ENCODE measurements at places on chromosomes 5 and 9.

- DNase-seq = no peak
Measured at GRCh38 chr5:117652036-117652957, 1077.7 kb upstream of the SEMA6A start.

DNA sequence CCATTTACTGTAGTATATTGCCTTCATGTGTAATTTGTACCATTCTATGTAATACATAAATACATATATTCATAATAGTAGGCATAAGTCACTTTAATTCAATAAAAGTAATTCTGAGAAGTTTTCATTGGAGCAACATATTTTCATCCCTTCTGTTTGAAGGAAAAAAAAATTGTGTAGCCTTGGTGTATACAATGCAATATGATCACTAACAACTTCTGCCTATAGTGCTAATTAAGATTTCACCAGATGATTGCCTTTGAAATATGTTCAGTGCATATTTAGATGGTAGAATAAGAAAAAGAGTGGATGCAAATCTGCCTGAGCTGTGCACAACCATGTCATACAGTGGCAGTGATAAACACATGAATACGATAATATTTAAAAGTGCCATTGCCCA is 996.8 kb downstream of the EFNA5 start:
- no peak for DNase-seq

DNA sequence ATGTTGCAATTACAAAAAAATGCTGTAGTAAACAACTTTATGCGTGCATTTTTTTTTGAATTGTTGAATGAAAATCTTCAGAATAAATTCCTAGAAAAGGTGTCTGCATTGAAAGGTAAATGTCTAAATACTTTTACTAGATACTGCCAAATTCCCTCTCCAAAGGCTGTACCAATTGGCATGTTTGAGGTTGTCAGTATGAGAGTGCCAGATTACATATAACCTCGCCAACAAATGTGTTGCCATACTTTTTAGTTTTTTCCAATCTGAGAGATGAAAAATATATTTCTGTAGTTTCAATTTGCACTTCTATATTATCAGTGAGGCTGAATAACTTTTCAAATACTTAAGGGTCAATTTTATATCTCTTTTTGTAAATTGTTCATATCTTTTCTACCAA is 261.5 kb upstream of the TARS1 start:
- DNase-seq = no peak

DNA sequence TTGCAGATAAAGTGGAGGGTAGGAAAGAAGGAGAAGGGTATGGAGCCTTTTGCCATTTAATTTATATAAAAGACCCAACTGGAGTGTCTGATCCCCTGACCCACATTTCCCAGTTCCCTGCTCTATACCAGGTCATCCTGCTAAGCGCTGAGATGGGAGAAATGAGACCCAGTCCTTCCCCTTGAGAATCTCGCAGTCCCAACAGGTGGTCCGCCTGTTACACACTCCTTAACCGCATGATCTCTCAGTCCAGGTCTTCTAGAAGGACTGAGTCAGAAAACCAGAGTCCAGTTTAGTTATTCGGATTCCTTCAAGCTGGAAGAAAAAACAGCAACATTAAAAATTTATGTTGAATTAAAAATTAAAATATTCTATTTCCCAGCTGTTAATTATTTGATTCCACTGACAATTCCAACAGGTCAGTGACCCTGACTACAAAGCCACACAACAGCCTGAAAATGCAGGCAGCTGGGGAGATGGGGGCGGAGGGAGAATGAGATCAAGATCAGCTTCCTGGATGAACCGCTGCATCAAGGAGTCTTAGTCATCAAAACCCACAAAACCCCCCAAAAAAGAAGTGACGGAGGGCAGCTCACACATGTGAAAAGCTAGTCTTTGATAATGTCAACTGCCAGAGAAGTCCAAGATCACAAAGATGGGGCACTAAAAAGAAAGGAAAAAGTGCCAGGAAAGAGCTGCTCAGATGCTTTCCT is 44.0 kb downstream of the GGTA1 start:
- no peak for DNase-seq

DNA sequence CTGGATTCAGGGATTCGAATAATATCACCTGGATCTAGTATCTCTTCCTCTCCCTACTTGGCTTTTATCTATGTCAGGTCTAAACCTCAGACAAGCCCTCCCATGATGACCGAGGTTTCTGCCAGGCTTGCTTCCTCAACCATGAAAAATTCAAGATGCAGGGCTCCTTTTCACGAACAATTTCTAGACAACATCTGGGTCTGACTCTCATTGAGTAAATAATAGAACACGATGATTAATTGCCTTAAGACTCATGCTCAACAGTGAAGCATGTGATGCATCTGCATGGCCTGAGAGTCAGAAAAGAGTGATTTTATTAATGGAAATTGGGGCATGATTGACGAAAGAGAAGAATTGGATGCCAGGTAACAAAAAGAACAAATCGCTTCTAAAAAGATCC is 277.2 kb upstream of the ZNF608 start:
- DNase-seq = peak; percentile 31

DNA sequence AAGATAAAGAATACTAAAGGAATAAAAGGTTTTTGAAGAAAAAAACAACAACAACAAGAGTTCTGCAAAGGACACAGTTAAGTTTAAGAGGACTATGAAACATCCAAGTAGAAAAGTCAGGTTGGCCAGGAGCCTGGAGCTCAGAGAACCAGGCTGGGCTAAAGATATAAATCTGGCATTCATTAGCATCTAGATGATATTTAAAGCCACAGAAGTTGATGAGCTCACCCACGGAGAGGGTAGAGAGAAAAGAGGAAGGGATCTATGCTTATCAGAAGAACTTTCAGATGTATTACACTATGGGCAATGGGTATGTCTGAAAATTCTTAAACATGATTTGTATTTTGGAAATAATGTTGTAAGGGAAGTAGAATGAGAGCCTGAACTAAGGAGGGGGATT is 9.9 kb downstream of the MIER3 start:
- no peak for DNase-seq

DNA sequence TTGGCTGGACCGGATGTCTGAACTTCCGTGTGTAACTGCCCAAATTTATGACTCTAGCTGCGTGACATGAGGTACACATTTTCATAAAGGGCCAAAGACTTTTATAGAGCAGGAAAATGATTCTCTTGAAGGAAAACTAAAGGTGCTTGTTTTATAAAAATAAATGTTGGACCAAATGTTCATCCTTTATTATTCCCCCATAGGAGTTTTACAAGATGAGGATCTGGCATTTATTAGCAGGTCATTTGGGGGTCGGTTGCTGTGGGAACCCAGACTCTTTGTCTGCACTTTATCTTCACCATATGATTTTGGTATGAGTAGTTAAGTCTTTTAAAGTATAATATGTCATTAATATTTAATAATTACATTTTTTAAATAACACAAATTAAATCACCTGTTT is 571.2 kb downstream of the EFNA5 start:
- no peak for DNase-seq

GRCh38 chr9:78301466-78301865 is 4.5 kb downstream of the PSAT1 start:
- DNase-seq = no peak

- no peak for DNase-seq
Measured at GRCh38 chr9:13332571-13332970, 53.1 kb upstream of the MPDZ start.

- no peak for DNase-seq
Measured at GRCh38 chr9:93480728-93481324, 27.4 kb upstream of the FAM120AOS start.

- DNase-seq = no peak
Measured at GRCh38 chr5:113397046-113397445, 37.7 kb downstream of the TSSK1B start.

DNA sequence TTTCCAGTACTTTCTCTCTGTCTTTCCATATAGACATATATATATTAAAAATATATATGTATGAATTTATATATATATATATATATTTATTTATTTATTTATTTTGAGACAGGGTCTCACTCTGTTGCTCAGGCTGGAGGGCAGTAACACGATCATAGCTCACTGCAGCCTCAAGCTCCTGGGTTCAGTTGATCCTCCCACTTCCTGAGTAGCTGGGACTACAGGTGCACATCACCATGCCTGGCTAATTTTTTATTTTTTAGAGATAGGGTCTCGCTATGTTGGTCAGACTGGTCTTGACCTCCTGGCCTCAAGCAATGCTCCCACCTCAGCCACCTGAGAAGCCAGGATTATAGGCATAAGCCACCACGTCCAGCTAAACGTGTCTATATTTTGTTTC is 210.1 kb downstream of the CD180 start:
- DNase-seq = no peak

- no peak for DNase-seq
Measured at GRCh38 chr9:110131499-110131898, 76.5 kb downstream of the C9orf152 start.

GRCh38 chr5:139877129-139877597 is 81.6 kb downstream of the PSD2 start:
- no peak for DNase-seq

GRCh38 chr5:154524181-154524580 is 46.2 kb upstream of the HAND1 start:
- no peak for DNase-seq

GRCh38 chr5:114249823-114250222 is 112.0 kb upstream of the KCNN2 start:
- no peak for DNase-seq

GRCh38 chr9:105050296-105050695 is 122.3 kb upstream of the ABCA1 start:
- DNase-seq = no peak

DNA sequence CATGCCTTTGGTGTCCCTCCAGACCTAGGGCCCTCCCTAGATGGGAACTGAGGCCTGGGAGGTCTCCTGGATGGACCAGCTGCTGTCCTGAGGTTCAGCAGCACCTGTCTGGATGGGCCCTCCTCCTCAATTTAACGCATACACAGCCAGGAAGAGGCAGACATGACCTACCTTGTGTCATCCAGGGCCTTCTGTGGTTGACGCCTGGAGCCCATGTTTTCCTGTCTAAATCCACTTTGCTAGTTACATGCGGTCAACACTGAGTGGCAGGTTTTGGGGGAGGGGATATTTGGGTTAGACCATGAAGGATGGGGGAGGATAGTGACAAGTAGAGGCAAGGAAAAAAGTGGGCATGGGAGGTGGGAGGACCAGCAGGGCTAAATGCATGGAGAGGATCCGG is 3.1 kb upstream of the STC2 start:
- no peak for DNase-seq
